CD4-positive, alpha-beta T cell treated with Interleukin-10 for 1 hour (primary cell): ENCODE measurements at places on chromosomes 3 and 15.

DNA sequence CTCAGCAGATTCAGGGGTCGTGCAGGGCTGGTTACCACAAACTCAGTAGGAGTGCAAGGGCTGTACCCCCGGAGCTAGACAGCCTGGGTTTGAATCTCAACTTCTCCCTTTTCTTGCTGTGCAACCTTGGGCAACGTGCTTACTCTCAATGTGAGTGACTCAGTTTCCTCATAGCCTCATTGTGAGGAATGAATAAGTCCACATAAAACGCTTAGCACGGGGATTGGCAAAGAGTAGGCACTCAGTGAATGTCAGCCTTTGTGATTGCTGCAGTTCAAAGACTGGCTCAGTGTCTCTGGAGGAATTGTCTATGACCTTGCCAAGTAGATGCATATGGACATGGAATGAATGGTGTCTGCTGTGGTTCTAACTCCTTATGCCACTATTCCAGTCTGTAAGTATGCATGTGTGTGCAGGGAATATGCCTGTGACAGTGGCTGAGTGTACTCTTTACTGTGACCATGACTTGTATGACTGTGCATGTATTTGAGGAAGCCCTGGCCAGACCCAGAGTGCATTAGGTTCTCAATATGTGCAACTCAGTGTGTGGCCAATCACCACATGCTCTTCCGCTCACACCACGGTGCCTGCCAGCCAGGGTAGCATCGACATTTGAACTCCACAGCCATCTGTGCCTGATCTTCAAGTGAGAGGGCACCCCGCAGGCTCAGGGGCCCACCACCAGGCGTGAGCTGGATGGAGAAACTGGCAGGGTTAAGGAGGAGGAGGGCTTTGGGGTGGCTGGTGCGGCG lies 900 bp upstream of the HYAL3 start:
- no peak for DNase-seq

DNA sequence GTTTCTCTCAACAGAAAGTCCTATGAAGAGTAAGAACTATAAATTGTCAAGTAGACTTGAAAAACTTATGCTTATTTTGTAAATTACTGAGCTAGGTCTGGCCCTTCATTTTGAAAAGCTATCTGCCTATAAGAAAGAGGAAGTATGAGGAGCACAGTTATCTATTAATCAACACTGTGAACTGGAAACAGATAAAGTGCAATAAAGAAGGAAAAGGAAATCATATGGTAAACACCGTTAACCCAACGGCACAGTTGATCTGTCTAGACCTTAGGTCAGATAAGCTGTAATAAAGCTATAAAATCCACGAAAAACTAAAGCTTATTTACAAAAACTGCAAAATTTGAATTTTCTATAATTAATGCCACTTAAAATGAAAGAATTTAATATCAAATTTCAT lies 242.5 kb downstream of the ZBTB20 start:
- no peak for DNase-seq

DNA sequence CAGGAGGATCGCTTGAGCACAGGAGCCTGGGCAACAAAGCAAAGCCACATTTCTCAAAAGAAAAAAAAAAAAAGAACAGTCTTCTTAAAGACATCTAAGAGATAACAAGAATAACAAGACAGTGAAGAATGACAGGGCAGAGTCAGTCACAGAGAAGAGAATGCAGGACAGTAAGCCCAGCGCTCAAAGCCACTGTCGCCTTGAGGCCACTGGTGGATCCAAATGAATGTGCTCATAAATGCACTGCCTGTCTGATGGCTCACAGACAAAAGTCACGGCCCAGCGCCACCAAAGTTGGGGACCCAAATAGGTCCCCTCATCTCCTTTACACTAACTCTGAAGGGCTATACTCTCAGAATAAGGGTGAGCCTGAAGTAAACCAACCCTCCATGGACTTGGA lies 52.3 kb downstream of the FAM174B start:
- DNase-seq: no peak

GRCh38 chr3:168862466-168862865 lies 766.7 kb upstream of the GOLIM4 start:
- DNase-seq: no peak

GRCh38 chr3:194800002-194800401 lies 114.3 kb downstream of the FAM43A start:
- no peak for DNase-seq

- no peak for DNase-seq
Measured at GRCh38 chr3:57545636-57546268, 1.6 kb upstream of the DNAH12 start.

DNA sequence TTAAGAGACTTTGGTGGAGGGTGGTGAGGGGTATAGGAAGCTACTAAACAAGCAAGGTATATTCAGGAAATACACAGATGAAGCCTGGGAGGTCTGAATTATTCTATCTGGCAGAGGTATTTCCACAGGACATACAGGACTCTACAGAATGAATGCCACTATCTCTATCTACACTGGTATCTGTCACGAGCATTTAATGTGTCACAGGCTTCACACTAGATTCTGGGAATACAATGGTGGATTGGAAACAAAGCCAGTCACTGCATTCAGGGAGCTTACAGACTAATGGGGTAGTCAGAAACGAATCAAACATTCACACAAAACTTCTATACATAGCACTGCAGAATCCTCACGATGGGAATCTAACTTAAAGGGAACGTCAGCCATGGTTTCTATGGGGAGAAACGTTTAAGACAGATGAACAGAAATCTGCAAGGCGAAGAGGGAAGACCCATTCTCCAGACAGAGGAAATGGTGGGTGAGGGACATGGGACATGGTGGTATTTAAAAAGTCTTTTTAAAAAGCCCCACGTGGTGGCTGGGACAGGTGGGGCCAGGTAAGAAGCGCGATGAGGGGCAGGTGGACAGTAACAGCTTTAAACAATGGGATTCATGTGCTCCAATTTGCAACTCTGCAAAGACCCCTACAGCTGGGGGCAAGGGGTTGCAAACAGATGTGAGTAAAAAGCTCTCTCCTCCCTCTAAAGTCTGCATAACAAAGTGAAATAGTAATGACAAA lies 16.5 kb downstream of the LRIG1 start:
- DNase-seq: no peak

GRCh38 chr3:48018841-48019240 lies 2.6 kb upstream of the MAP4 start:
- no peak for DNase-seq

GRCh38 chr3:112416391-112417212 lies 82.7 kb downstream of the BTLA start:
- no peak for DNase-seq

DNA sequence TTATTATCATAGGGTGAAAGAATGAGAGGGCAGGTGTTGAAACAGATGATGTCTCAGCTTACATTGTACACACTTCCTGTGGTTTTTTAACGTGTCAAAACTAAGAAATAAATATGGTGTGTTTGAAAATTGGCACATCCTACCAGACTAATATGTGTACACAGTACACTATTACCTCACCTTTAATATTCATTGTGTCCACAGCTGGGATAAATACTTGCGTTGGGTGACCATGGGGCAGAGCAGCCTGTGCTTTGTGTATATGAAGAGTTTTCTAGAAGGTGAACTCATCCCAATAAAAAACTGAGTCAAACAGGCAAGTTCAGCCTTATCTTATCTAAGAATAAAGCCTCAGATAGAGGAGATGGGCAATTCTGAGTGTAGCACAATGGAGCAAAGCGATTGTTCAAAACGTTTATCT lies 17.3 kb downstream of the SUCNR1 start:
- DNase-seq: peak; percentile 12

- DNase-seq: no peak
Measured at GRCh38 chr3:44400771-44401170, 62.2 kb downstream of the TCAIM start.

DNA sequence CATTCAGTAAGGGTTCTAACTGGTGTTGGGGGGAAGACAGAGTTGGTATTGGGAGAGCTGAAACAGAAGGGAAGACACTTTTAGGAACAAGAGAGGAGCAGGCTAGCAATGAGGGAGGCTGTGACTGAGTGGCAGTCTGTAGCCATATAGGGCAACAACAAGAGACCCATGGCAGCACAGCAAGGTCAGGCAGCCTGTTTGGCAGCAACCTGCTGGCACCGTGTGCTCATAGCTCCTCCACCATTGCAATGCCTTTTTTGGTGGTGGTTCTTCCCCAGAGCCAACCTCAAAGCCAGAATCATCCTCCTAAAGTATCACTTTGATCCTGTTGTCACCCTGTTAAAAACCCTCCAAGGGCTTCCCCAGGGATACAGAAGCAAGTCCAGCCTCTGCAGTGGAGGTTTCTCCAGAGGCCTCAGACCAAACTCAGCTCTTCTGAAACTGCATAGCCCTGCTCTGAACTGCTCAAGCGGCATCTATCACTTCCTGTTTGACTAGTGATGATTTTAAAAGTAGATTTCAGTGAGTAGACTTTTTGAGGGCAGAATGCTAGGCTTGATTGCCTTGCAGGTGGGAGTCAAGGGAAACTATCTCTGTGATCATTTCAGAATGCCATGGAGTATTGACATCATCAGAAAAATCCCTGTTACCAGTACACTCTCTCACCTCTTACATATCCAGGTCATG lies 176.9 kb downstream of the STAC start:
- DNase-seq: no peak

GRCh38 chr15:99593070-99593469 lies 27.3 kb downstream of the MEF2A start:
- no peak for DNase-seq

DNA sequence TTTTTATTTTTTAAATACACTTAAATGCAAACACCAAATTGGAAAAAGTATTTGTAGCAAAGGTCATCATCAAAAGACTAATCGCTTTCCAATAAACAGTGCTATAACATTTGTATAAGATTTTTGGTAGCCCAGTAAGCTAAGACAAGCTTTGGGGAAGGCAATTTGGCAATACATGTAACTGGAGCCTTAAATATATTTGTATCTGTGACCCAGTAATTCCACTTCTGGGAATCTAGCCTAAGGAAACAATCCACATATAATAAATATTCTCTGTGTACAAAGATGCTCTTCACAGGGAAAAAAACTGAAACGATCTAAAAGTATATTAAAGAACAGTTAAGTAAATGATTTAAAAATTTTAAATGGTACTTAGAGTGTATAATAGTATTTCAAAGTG lies 65.5 kb upstream of the TJP1 start:
- no peak for DNase-seq

GRCh38 chr3:117910820-117911521 lies 1123.7 kb downstream of the IGSF11 start:
- DNase-seq: no peak

GRCh38 chr15:81858586-81858985 lies 187.2 kb downstream of the MEX3B start:
- no peak for DNase-seq

- no peak for DNase-seq
Measured at GRCh38 chr15:36682101-36682500, 102.7 kb downstream of the CDIN1 start.
